Smooth muscle cell of the pulmonary artery (primary cell): ENCODE measurements at places on chromosomes 13 and 19. TPM values are rescaled to one million over a fixed set of nuclear protein-coding genes. Genes with fewer than 3 reads are reported as not detected.

TMEM190 gene
- not detected in 2 replicates for total RNA-seq

NOVA2 gene
- total RNA-seq = 0.20 and 1.1 TPM in 2 replicates

PRODH2 gene
- not detected in 2 replicates for total RNA-seq

OR10H1 gene
- total RNA-seq = not detected in 2 replicates

MEF2B gene
- 0.07 TPM in 1 of 2 replicates, not detected in the other for total RNA-seq

CFD gene
- 1.1 and 9.3 TPM in 2 replicates for total RNA-seq

BEST2 gene
- not detected in 2 replicates for total RNA-seq

ANKRD10 gene
- 79.1 and 83.6 TPM in 2 replicates for total RNA-seq

LILRB2 gene
- not detected in 2 replicates for total RNA-seq

ADAMTSL5 gene
- total RNA-seq = 4.6 and 8.1 TPM in 2 replicates

ZNF8 gene
- 6.3 and 7.6 TPM in 2 replicates for total RNA-seq

GJB6 gene
- not detected in 2 replicates for total RNA-seq

TMEM255B gene
- 0.13 and 1.2 TPM in 2 replicates for total RNA-seq

GRK1 gene
- 0.03 TPM in 1 of 2 replicates, not detected in the other for total RNA-seq

KCNN4 gene
- 3.3 and 11.3 TPM in 2 replicates for total RNA-seq

PODNL1 gene
- total RNA-seq = 3.2 and 5.9 TPM in 2 replicates

NKPD1 gene
- 0.07 and 0.26 TPM in 2 replicates for total RNA-seq

C5AR2 gene
- 0.07 and 0.17 TPM in 2 replicates for total RNA-seq

ACP7 gene
- 0.13 and 11.4 TPM in 2 replicates for total RNA-seq
